Temporal lobe (tissue), 4 donors: ENCODE measurements at places on chromosomes 5 and 9. TPM values are rescaled to one million over a fixed set of nuclear protein-coding genes. Genes with fewer than 3 reads are reported as not detected.

The LCN1 gene
- not detected for total RNA-seq

The CAVIN4 gene
- 11.8 TPM for total RNA-seq

The CDC37L1 gene
- total RNA-seq, result 24.1 TPM

The PALM2AKAP2 gene
- total RNA-seq, result 2.5 TPM

The LPAR1 gene
- total RNA-seq, result 13.0 TPM

The RNF183 gene
- total RNA-seq, result not detected

The FREM1 gene
- total RNA-seq, result 1.7 TPM
